LNCaP clone FGC (cell line): ENCODE measurements at places on chromosomes 1 and 21.

DNA sequence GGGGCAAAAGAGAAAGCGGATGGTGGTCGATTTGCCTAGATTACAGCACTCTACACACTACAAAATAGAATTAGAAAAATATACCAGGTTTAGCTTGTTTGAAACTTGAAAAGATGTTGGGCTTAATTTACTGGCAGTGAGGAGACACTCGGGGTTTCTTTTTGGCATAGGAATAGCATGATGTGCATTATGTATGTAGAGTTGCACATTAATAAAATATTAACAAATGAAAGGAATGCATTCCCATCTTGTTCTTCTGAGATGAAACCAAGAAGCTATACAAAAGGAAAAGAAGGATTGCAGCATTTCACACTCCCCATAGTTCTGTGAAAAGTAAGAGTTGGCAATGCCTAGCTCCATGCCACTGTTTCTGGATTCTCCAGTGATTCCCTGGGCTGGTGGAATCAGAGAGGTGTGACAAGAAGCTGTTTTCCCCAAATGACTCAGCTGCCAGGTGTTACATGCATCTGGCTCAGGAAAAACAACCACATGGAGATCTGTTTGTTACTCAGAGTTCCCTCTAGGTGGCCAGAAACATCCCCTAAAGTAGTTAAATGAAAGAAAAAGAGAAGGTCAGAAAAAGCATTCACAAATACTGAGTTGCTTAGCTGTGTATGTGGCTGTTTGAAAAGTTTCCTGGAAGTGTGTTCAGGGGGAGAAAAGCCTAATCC, 115.6 kb downstream of the UCK2 start:
- no peak for DNase-seq

DNA sequence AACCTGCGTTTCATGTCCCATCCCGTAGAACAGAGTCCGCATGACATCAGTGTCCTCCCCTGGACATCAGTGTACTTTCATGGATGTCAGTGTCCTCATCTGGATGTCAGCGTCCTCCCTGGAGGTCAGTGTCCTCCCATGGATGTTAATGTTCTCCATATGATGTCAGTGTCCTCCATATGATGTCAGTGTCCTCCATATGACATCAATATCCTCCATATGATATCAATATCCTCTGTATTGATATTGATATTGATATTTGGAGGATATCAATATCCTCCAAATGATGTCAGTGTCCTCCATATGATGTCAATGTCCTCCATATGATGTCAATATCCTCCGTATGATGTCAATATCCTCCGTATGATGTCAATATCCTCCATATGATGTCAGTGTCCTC, 284.9 kb downstream of the AJAP1 start:
- DNase-seq = no peak

GRCh38 chr1:204465546-204466415, 28.8 kb downstream of the PIK3C2B start:
- no peak for DNase-seq

- no peak for DNase-seq
Observed at GRCh38 chr21:17449701-17450100, 63.1 kb upstream of the CXADR start.
